Stimulated activated CD4-positive, alpha-beta T cell treated with anti-CD3 and anti-CD28 coated beads, Interleukin-1b, Interleukin-23, amount 100 ng/mL, for 1 hour (primary cell): ENCODE measurements at places on chromosomes 1 and 21.

DNA sequence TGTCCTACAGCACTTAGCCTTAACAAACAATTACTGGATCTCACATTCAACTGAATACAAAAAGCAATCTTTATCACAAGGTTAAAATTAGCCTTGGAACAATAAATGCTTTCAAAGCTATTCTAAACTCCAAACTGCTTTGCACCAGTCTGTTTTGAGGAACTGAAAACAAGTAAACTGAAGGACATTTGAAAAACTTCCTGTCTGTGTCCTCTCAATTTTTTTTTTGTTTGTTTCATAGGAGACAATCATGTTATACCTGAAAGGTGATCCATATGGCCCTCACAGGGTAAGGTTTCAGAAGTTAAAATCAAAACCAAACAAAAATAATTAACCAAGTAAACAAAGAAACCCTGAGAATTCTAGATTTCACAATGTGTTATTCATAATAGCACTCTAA lies 459.1 kb downstream of the DPYD start:
- DNase-seq, result no peak

DNA sequence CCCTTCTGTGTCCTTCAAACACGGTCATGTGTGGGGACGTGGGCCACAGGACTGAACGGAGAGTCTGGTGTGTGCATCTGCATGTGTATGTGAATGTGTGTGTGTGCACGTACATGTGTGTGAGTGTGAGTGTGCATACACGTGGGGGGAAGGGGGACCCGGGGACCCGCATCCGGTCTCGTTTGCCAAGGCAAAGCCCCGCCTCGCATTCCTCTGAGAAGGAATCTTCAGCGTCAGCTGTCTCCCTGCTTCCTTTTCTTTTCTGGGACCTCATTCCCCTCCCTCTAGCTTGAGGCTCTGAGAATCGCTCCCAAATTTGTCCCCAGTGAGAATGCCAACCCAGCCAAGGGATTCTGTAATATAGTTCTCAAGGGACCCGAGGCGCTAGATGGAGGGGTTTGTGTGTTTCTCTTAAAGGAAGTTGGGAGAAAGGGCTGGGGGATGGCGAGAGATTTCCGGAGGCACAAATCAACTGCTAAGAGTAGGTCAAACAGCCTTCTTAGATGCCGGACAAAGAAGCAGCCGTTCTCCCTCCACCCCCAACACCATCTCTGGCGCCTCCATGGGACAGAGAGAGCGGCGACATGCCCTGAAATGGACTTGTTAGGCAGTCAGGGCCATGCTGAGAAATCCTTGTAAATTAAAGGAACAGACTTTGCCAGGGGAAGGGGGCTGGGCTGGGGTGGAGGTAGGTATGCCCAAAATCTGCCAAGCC lies 6.6 kb downstream of the IFFO2 start:
- no peak for DNase-seq

DNA sequence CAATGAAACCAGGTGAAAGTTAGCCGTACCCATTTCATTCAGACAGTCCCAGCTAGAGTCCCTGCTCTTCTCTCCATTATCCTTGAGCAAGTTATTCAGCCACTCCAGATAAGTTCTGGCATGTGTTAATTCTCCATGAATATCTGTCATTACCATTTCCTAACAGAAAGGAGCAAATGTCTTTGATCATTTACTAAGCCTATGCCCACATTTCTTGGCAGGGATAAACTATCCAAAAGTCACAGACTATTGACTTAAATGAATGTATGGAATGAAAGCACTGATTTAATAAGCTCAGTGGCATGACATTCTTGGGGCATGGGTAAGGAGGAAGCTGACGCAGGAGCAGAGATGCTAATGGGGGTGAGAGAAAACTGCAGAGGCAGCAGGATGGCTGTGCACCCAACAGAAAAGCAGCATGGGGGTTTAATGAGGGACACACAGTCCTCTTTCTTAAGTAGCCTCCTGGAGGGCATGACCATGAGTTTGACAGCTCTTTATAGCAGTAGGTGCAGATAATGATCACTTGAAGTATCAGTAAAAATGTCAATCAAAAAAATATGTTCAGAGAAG lies 17.6 kb upstream of the DHCR24 start:
- DNase-seq, result no peak

DNA sequence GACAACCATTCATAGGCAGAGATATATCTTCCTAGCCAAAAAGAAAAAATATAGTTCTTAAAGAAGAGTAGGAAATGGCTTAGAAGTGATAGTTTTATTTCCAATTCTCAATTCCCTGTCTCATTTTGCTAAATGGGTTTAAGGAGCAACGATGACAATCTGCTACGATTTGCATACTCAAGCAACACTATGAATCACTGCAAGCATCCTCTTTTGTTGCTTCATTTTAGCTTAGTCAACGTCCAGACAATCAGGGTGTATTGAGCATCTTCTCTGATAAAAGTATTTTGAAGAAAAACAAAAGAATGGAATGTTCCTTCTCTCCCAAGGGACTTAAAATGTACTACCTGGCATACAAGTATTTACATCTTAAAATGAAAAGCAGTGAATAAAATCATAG lies 80.6 kb downstream of the RGS7 start:
- DNase-seq, result no peak

DNA sequence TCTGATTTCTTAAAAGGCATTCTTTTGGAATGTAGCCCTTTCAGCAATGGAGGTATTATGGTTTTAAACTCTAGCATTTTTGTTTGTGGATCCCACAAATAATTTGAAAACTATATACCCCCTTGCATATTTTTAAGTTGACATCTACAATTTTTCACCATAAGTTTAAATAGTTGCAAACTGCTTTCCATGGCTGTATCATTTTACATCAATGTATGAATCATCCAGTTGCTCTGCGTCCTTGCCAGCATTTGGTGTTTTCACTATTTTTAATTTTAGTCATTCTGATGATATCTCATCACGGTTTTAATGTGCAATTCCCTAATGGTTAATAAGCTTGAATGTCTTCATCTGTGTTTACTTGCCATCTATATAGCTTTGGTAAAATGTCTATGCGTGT lies 20.7 kb downstream of the DIPK1A start:
- no peak for DNase-seq

DNA sequence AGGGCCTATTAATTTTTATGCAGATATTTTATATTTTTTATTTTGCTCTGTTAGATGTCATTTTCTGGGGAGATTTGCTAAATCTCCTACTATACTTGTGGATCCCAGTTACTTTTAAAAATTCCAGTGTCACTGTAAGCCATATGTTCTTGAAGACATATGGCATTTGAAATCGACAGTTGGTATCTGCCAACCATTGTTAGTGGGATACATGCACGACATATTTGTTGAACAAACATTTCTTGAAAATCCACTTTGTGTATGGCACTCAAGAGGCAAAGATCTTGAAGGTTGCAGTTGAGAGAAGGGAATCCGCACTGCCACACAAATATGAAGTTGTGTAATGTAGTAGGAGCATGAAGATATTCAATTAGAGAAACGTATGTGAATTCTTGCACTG lies 287.7 kb downstream of the HHAT start:
- no peak for DNase-seq

GRCh38 chr1:66562561-66562960 lies 28.6 kb downstream of the SGIP1 start:
- no peak for DNase-seq

DNA sequence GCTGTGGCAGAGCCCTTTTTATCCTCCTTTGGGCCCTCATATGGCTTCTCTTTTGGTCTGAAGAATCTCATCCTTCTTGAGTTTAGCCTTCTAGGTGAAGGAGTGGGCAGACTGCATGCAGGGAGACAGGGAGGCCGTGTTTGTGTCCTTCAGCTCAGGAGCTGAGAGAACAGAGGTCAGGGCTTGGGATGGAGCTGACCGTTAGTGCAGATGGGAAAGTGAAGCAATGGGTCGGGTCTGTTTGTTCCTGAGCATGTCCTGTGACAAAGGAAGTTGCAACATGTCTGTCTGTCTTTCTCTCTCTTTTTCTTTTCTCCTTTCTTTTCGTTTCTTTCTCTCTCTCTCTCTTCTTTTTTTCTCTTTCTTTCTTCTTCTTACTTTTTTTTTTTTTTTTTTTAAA lies 14.9 kb downstream of the MAPKAPK2 start:
- DNase-seq, result no peak

DNA sequence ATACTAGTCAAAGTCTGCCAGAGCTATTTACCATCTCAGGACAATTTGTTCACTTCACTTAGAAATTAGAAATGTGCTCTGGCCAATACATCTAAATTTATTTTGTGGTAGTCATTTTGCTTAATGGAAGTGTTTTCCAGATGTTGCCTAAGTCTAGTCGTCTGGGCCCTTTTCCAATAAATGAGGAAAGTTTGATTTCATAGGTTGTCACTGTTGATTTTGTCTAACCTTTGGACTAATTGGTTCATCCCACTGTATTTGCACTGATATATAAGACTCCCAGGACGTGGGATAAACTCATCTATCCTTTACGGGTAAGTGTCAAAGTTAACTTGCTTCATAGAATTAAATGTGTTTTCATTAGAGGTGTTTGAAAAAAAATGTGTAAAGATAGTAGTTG lies 79.1 kb downstream of the TPR start:
- no peak for DNase-seq

DNA sequence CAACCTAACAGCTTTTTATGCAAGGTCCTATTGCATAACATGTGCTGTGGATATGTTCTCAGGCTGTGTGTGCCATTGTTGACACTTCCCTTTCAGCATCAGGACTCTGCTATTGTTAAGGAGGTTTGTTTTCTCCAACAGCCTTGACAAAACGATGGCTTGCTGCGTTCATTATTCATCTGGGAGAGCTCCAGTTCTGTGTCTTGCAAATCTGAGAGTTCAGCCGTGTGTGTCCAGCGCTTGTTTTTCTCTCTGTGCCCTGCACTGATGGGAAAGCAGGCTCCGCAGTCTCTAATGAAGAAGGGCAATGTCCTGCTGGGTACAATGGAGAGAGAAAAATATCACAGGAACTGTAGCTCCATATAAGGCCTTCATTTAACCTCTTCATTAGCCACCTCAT lies 63.7 kb downstream of the CLDN17 start:
- no peak for DNase-seq

GRCh38 chr21:33259995-33260394 lies 6.2 kb upstream of the IL10RB start:
- DNase-seq, result no peak

DNA sequence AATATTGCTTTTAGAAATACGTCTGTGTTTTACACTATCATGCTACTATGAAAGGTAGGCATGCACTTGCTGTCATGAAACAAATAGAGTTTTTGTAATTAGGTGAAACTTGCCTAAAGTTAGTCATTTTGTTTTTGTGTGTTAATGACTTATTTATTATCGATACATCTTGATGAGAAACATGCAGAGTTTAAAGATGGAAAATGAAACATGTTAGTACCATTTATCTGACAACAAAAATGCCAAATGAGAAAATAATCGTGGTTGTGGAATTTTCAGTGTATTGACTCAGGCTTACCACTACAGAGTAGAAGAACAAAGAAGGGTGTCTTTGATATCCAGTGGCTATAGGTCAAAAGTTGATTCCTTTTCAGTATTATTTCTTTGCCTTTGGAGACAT lies 105.5 kb downstream of the NCAM2 start:
- no peak for DNase-seq

GRCh38 chr1:174262349-174263241 lies 103.3 kb downstream of the RABGAP1L start:
- DNase-seq, result no peak

DNA sequence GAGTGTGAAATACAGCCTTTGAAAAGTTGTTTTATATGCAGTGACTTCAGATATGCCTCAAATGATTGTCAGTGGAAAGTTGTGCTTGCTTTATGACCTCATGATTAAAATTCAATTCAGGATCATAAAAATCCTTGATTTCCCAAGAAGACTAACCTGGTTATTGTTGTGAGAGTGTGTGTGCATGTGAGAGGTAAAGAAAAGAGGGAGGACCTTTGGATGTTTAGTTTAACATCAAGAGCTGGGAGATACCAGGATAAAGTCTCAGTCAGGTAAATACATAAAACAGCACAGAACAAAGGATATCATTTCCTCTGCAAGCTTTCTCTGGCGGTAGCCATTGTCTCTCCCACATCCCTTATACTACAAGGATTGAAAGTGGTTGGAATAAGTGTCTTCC lies 14.4 kb downstream of the BTBD8 start:
- no peak for DNase-seq

DNA sequence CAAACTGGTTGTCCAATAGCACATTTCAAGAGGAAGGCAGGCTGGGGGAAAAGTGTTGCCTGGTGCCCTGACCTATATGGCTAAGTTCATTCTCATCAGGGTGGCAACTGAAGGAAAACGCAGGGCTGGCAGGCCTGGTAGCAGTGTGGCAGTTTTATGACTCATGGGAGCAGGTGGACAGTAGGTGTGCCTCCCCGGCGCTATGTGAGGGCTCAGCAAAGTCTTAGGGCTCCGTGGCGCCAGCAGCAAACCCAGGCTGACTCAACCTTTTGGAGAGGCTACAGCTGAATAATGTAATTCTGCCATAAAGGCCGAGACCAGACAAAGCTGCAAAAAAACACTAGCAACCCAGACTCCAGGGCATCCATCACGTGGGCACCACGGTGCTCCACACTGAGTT lies 23.6 kb downstream of the GADD45A start:
- DNase-seq, result no peak

- no peak for DNase-seq
Observed at GRCh38 chr21:16942703-16943102, 570.1 kb upstream of the CXADR start.

GRCh38 chr1:31095298-31095981 lies 29.9 kb upstream of the PUM1 start:
- DNase-seq, result no peak
